Fibroblast of pulmonary artery (primary cell): ENCODE measurements at places on chromosomes 6 and 20.
A peak's percentile ranks its signal among the peaks of the same experiment; 100 is the strongest.

- peak; percentile 22 for DNase-seq
These were observed 191.1 kb downstream of the SAMD5 start for GRCh38 chr6:147699637-147700036.

DNA sequence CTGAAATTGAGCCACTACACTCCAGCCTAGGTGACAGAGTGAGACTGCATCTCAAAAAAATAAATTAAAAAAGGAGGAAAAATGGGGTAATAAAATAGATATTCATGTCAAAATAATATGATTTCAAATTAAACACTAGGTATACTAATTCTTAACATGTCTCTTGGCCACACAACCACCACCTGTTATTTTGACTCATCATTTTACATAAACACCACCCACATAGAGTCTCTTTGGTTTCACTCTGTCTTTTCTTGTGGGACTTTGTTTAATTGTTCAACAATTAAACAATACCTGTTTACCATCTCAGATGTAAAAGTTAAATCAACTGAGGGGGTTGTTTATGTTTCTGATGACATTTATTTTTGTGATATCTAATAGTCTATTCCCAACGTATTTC is 476.8 kb upstream of the ADGRB3 start:
- DNase-seq = no peak

DNA sequence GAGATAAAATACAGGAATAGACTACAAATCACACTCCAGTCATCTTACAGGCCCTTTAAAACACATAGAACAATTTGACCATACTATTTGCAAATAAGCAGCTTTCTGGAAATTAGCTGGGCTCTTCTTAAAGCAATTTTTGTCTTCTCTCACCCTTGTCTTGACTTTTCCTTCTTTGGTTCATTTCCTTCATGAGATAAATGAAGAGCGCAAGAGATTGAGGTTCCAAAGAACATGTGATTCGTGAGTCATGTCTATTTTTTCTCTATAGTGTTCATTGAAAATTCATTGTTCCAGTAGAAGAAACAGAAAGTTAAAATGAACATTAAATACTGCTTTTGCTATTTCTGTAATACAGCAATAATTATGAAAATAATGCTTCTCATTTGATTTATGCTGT is 33.9 kb downstream of the PRDM1 start:
- DNase-seq = peak; percentile 10

GRCh38 chr20:35523298-35523888 is 6.1 kb downstream of the C20orf173 start:
- DNase-seq = no peak

DNA sequence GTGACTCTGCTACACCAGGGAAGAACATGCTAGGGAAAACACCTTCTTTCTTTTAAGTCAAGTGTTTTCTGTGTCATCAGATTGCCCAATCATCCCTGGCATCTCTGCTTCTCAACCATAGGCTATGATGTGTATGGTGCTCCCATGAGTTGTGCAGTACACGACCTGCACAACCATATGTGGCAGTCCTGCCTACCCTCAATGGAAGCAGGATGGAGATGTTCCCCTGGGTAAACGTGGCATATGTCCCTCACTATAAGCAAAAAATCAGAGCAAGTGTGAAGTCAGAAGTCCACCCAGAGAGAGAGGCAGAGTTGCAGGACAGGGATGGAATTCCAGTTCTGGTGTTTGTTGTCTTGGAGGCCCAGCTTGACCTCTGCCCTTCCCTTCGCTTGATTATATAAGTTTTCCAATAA is 10.3 kb upstream of the SNHG17 start:
- no peak for DNase-seq
